ENCODE measurements at places on chromosomes 4 and X.

DNA sequence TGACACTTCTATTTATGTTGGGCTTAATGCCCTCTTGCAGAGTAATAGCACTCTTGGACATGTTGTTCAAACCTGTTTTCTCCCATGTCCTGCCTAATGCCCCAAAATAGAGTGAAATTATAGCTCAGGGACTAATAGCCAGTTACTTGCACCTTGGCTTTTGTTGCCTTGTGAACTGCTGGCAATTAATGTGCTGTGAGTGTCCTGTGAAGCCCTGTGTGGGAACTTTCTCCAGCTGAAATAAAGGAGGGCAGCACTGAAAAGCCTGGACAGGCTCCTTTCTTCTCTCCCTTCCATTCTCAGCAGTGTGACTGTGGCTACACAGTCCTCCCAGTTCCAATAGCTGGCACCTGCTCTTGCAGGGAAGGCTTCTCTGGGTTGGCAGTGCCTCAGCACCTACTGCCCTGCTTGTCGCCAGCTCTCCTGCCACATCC is 72.4 kb downstream of the DCLK2 start:
- DNase-seq: no peak

GRCh38 chr4:168928875-168929274 is 81.2 kb downstream of the CBR4 start:
- DNase-seq: no peak

- DNase-seq: no peak
Measured at GRCh38 chrX:48787505-48788443, 1.4 kb downstream of the GATA1 start.

GRCh38 chrX:97743014-97743413 is 859.3 kb downstream of the RPA4 start:
- DNase-seq: no peak

GRCh38 chrX:24219320-24219719 is 69.8 kb downstream of the ZFX start:
- no peak for DNase-seq

DNA sequence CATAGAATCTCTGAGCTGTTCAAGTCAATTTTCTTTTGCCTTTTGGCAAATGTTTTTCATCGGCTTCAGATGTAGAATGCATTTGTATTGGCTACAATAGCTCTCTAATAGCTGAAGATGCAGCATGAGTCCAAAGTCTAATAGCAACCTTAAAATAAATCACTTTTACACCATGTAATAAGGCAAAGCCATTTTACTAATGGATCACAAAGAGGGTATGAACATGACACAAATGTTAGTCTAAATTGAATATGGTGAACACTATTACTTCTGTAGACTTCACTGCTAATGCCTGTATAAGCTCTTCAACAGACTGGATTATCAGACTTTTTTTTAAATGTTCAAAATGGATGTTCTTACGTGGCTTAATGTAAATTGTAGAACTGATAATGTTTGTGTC is 645.3 kb downstream of the TLL1 start:
- DNase-seq: no peak

DNA sequence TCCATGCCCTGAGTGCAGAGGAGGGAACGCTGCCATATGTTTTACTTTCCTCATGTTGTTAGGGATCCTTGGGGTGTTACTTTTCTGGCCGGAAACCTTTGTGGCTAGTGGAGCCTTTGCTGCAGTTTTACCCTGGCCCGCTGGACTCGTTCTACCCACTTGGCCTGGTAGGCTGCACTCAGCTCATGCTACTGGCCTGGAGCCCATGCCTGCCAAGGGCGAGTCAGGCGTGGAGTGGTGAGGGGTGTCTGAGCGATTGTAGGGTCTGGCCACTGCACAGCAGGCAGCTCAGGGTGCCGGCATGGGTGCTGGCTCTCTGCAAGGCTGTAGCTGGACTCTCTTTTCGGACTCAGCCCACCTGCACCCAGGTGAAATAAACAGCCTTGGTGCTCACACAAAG is 41.4 kb upstream of the IL9R start:
- no peak for DNase-seq

DNA sequence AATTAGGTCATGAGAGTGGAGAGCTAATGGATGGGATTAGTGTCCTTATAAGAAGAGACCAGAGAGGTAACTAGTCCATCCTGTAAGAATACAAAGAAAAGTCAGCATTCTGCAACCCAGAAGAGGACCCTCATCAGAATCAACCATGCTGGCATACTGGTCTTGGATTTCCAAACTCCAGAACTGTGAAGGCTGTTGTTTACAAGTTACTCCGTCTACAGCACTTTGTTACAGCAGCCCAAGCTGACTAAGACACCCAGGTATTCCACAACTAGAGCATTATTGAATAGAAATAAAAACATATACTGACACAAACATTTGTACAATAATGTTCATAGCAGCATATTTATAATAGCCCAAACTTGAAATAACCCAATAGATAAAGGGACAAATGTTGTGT is 9.2 kb downstream of the TMEM156 start:
- no peak for DNase-seq

- no peak for DNase-seq
Measured at GRCh38 chr4:145735347-145735675, 55.4 kb downstream of the C4orf51 start.

DNA sequence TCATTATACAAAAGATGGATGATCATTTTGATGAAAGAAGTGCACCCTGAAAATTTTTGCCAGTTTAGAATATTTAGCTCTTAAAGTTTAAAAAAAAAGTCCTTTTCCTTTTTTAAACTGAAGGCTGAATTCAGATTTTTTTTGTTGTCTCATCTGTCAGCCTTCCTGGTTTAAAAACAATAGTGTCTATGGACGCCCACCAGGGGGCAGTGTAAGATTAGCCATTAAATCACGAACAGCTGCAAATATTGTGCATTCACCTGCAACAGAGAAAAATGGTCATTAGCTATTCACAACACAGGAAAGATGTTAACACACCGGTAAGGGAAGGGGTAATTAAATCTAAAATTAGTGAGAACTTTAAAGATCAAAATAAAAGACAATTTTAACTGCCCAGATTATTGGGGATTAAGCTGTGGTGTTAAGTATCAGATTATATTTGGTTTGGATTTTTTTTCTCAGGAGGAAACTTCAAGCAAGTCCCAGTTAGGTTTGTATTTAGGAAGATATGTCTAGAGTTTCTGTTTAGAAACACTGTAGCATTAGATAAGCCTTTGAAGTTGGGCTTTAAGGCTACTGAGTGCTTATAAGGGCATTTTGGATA is 4.4 kb upstream of the CXorf38 start:
- no peak for DNase-seq

GRCh38 chr4:119139822-119140252 is 4.2 kb downstream of the MYOZ2 start:
- no peak for DNase-seq

DNA sequence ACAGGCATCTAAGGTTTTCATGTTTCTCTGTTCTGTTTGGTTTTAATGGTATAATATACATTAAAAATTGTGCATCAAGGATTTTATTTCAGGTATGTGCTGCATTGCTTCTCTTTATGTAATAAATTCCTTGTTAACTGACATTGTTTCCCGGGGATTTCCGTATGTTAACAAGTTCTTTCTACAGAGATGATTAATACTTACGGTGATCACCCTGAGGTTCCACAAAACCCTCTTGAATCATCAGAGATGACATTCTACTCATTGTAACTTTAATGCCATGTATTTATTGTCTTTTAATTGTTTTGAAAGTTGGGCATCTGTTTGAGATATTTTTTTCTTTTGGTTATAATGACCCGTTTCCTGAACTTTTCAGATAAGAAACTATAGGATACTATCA is 37.5 kb downstream of the ARHGAP10 start:
- no peak for DNase-seq

DNA sequence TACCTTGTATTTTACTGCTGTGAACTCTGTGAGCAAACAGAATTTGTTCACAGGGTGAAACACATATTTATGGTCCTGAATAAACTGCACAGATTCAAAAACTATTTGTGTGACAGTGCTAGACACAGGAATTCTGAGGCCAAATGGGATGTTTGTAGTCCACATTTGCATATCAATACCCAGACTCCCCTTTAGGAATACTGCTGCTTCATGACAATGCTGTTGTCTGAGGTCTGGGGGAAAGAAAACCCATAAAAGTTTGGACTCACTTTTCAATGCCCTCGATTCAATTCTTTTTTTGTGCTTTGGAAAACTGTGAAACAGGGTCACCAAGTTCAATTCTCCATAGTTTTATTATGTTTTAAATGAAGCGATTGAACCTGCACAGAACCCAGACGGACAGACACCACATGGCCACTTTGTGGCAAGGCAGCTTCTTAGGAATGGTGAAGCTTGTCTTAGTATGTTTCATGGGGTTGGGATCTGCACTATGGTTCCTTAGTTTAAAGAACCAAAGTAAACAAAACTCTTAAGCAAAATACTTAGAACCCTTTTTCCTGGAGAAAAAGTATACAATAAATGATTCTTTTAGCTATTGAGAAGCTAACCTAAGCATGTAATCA is 92.3 kb upstream of the MAD2L1 start:
- DNase-seq: no peak

DNA sequence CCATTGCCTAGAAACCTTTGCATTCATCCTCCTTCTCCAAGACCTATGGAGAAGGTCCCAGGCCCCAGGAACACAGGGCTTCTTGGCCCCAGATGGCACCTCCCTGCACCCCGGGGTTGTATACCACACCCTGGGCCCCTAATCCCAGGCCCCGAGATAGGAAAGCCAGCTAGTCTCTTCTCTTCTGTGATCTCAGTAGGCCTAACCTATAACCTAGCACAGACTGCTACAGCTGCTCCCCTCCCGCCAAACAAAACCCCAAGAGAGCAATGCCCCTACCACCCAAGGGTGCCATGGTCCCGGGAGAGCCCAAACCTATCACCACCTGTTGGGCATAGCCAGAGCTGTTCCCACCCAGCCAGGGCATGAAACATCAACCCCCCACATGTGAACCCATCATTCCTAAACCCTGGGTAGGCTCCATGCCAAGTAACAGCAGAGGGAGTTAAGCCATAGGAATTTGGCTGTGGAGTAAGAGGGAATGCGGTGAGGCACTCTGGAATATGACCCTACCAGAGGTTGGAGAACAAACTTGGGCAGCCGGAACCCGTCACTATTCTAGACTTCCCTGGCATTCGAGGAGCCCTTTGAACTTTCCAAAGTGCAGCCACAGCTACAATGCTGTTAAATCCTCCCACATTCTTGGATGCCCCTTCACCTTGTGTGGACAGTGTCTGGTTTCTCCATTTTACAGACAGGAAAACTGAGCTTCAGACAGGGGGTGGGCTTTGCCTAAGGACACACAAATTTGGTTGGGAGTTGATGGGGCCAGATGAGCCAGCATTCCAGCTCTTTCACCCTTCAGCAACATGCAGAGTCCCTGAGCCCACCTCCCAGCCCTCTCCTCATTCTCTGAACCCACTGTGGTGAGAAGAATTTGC is 10.9 kb upstream of the SASH3 start:
- no peak for DNase-seq

DNA sequence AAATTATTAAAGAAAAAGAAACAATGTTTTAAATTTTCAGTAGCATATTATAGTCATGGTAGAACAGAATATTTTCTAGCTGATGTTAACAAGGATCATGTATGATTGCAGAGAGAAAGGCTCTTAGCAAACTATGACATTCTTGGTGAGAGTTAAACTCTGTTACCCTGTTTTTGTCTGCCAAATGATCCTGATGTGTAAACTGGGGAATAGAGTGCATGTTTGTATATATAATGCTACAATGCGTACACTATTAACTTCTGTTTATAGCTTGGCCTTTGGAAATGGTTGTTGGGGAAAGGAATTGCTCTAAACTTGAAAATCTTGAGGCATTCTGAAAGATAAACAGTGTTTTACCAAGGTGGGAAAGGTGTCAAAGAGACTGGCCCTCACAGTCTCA is 292.7 kb downstream of the ARHGAP24 start:
- no peak for DNase-seq

GRCh38 chr4:54700986-54701385 is 43.2 kb downstream of the KIT start:
- DNase-seq: no peak

DNA sequence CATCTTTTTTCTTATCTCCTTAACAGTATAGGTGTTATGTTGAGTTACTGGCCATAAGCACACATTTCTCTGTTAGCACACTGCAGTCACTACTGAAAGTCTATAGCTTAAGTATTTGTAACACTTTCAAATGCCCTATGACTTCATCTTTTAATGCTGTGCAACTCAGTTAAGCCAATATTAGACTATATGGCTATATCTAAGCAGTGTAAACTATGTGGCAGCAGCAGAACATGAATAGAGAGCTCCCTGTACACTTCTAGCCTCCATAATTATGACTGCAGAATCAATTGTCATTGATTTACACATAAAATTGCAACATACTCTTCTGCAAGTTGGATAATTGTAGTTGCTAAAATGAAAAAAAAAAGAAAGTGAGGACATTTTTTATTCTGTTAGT is 250.3 kb downstream of the EPHA5 start:
- DNase-seq: no peak

- no peak for DNase-seq
Measured at GRCh38 chrX:67289055-67289499, 254.7 kb upstream of the AR start.

DNA sequence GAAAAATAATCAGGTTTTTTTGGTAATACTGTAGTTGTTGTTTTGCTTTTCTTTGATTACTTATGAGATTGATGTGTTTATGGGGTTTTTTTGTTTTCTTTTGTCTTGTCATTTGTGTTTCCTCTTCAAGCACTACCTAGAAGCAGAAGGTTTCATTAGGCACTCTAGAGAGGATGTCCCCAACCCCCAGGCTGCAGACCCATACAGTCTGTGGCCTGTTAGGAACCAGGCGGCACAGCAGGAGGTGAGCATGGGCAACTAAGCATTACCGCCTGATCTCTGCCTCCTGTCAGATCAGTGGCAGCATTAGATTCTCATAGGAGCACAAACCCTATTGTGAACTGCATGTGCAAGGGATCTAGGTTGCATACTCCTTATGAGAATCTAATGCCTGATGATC is 22.9 kb upstream of the NOCT start:
- DNase-seq: no peak

- DNase-seq: no peak
Measured at GRCh38 chr4:2395584-2395983, 22.9 kb downstream of the ZFYVE28 start.

- no peak for DNase-seq
Measured at GRCh38 chr4:122775039-122775438, 42.5 kb downstream of the BBS12 start.

GRCh38 chr4:77240469-77241066 is 83.6 kb downstream of the CCNG2 start:
- DNase-seq: no peak

DNA sequence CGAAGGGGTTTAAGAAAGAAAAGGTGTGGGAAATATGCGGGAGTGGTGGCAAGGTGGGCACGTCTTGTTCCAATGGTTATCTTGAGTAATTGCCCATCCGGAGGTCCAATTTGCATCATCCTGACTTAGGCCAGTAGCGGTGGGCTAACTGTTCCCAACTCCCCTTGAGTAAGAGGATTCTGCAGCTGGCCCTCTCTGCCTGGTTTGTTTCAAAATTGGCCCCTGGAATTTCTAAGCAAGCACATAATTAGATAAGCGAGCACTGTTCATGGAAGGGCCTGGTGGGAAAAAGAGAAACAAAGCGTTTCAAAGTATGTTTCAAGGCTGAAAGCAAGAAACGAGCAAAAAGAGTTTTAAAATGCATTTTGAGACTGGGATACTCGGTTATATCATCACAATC is 198.2 kb downstream of the CEP135 start:
- no peak for DNase-seq
